ENCODE measurements at places on chromosomes 1 and 21.

GRCh38 chr1:19467199-19468187, 17.8 kb downstream of the CAPZB start:
- no peak for DNase-seq

GRCh38 chr1:84991097-84991920, 5.6 kb downstream of the MCOLN2 start:
- DNase-seq, result no peak

- DNase-seq, result no peak
These were observed 25.1 kb upstream of the PDC start for GRCh38 chr1:186486061-186486460.

GRCh38 chr1:18724801-18725200, 94.2 kb downstream of the PAX7 start:
- DNase-seq, result no peak

DNA sequence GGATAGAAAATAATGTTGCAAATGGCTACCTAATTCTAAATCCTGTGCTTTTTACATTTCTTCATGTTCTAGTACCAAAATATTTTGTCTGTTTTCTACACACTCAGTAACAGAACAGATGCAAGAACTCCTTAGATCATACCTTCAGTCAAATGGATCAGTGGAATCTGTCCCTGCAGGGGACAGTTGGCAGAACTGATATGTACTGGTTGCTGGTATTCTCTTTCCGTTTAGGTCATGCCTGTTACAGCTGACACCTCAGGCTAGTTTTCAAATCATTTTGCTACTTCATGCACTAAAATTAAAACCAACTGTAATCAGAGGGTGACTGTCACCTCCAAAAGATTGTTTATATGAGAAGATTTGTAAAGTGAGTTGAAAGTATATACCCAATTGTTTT, 109.2 kb downstream of the TNNI3K start:
- DNase-seq, result no peak

DNA sequence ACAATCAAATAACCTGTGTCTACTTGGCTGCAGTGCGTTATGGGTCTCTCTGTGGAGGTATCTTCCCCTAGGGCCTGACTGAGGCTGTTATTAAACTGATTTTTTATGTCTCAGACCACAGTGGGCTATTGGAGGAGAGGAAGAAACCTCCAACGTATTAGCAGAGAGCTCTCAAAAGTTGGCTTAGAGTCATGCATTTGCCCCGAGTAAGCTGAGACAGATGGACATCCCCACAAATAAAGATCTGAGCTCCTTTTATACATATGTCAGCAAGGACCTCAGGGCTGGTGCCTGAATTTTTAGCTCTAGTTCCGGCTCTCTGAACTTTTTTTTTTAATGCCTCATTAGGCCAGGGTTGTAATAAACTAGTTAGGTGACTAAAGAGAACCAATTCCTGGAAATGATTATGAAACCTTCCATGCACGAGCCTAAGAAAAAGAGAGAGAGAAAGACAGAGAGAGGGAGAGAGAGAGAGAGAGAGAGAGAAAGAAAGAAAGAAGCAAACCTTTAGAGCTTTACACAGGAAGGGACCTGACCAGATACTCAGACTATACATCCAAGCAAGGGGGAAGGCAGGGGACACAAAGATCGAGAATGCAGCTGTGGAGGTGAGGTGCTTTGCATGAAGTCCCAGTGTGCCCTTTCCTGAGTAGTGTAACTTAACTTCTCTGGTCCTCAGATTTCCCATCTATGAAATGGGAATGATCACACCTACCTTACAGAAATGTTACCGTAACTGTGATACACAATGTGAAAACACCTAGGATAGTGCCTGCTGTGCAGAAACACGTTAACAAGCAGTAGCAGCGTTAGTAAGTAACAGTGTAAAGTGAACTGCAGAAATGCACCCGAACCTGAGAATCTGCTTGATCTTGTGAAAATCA, 8.4 kb upstream of the PIGR start:
- no peak for DNase-seq

- no peak for DNase-seq
These were observed 17.4 kb downstream of the MAST2 start for GRCh38 chr1:45820788-45821187.

- peak; percentile 66 for DNase-seq
These were observed 3.8 kb upstream of the RGSL1 start for GRCh38 chr1:182446033-182446669.

DNA sequence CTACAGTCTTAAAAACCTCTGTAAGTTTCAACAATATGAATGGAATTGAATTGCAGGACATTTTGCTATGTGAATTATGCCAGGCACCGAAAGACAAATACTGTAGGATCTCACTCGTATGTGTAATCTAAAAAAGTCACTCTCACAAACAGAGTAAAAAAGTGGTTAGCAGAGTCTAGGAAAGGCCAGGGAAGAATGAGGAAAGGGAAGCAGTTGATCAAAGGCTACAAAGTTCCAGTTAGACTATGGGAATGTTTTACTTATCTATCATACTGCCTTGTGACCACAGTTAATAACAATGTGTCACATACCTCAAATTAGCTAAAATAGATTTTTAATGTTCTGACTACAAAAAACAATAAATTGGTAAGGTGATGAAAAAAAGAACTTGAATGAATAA, 565.4 kb upstream of the BRINP3 start:
- no peak for DNase-seq

- no peak for DNase-seq
These were observed 429.0 kb downstream of the NEGR1 start for GRCh38 chr1:71853360-71853759.

GRCh38 chr1:246262281-246262680, 244.8 kb downstream of the SMYD3 start:
- DNase-seq, result no peak

DNA sequence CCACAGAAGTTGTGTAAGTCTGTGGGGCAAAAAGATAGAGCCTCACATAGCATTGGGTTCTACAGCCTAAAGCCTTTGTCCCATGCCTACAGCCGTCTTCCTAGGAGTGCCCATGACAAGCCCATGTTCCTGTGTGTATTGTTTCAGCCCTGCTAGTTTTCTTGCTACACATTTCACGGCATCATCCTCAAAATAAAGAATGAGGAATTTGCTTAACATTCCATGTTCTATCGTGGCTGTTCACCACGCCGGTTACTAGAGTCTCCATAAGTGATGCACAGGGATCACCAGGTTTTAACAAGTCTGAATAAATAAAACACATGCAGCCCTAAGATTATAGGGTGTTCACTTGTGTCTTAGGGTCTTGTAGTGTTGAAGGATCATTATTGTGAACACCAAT, 87.4 kb upstream of the NGF start:
- DNase-seq, result no peak

DNA sequence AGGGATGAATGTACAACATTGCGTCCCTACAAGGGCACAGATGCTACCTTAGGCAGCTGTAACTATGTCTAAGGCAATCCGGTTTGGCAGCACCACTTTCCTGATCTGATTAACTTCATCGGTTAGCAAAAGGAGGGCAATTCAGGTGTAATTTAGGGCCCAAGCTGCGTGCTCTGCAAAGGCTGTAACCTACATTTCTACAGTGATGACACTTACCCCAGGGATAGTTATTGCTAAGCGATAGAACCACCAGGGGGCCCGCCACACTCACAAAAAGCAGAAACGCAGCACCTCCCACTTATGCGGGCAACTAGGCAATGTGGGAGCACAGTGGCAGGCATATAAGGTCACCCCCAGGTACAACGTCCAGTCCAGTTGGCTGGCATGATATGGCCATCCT, 113.5 kb downstream of the GDAP2 start:
- no peak for DNase-seq

DNA sequence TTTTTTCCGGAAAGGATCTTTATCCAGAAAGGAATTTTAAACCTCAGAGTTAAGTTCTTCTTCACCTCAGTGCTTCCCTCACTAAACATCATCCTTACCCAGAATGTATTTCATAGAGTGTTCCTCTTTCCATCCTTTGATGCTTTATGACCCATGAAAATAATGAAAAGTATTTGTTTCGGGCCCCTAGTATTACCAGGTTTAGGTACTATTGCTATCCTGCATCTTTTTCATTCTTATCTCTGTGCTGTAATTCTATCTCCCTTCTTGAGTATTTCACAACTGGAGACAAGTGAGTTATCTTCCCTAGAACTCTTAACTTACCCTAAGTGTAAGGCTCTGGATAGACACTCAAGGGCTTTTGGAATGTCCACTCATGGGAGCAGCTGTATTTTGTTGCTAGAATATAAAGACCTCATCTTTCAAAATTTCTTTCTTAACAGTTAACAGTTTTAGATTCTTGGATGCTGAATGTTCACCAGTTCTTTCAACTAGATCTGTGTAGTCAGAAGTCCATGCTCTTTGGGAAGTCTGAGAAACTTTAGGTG, 26.2 kb downstream of the UCK2 start:
- DNase-seq, result no peak

GRCh38 chr1:21853131-21853427, 41.0 kb downstream of the LDLRAD2 start:
- DNase-seq, result no peak
